ENCODE measurements at places on chromosomes 4 and X. TPM values are rescaled to one million over a fixed set of nuclear protein-coding genes. Genes with fewer than 3 reads are reported as not detected.

- no peak overlapping the region for H3K27ac ChIP-seq
- no peaks in the 10 kb centered on the region for H3K4me1 ChIP-seq
- no peak for DNase-seq
Observed at GRCh38 chr4:93831716-93832496, 3.4 kb downstream of the ATOH1 start.

DNA sequence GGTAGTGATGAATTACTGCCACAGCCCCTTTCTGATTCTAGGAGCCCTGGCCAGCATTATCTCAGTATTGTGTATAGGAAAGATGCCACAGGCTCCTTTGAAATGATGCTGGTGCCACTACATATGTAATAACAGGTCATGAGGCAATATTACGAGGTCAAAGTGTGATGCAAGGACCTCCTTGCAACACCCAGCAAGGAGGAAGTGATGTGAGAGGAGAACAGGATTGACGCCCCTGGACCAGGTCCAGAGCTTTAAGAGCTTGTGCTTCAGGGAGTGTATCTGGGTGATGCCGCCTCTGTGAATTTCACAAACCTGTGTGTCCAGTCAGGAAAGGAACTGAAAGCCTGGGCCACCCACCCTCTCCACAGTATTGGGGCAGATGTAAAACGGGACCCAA lies 261.8 kb downstream of the MID1IP1 start:
- no peak for DNase-seq
- H3K4me3 ChIP-seq = no peak overlapping the region
- no peak overlapping the region for H3K27ac ChIP-seq

GRCh38 chr4:2860391-2861348 lies 17.0 kb downstream of the ADD1 start:
- DNase-seq = no peak
- peak overlapping the region; percentile 16 for H3K27ac ChIP-seq
- H3K4me3 ChIP-seq = no peak overlapping the region
- H3K4me1 ChIP-seq = peaks cover 51% of the 10 kb centered on the region
- no peaks in the 10 kb centered on the region for H3K36me3 ChIP-seq
- no peaks in the 10 kb centered on the region for H3K27me3 ChIP-seq

DNA sequence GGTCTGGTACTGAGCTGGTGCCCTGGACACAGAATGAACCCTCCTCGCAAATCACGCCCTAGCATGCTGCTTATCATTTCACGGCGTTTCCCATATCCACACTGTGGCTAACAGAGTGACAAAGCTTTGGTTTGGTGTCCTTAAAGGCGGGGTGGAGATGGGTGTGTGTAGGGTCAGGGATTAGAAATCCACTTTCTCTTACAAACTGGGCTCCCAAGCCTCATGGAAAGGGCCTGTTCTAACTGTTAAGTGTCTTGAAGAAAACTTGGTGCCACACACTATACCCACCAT lies 735 bp upstream of the CHRDL1 start:
- no peaks in the 10 kb centered on the region for H3K4me1 ChIP-seq
- H3K36me3 ChIP-seq = no peaks in the 10 kb centered on the region
- no peak overlapping the region for H3K4me3 ChIP-seq
- DNase-seq = no peak
- no peak overlapping the region for H3K27ac ChIP-seq

DNA sequence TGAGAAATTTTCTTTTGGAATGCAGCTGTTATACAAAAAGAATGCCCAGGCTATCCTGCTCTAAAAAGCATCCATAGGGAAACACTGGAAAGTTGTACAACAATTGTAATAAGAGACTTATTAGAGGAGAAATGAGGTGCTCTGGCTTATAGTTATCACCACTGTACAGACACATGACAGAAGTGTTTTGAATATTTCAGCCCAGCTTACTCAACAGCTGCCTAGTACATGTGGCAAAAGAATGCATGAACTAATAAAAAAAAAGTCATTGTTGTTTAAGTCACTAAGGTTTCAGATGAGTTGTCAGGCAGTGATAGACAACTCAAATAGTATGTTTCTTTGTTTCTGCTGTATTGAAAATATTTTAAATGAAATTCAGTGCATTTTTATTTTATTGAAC lies 307.7 kb downstream of the GPM6A start:
- no peaks in the 10 kb centered on the region for H3K4me1 ChIP-seq
- no peak overlapping the region for H3K27ac ChIP-seq
- no peaks in the 10 kb centered on the region for H3K27me3 ChIP-seq

GRCh38 chr4:150325872-150326271 lies 247.6 kb downstream of the DCLK2 start:
- H3K4me3 ChIP-seq = no peak overlapping the region
- H3K4me1 ChIP-seq = no peaks in the 10 kb centered on the region
- no peaks in the 10 kb centered on the region for H3K36me3 ChIP-seq
- no peaks in the 10 kb centered on the region for H3K27me3 ChIP-seq

- no peaks in the 10 kb centered on the region for H3K36me3 ChIP-seq
- no peak for DNase-seq
- peaks cover 18% of the 10 kb centered on the region for H3K4me1 ChIP-seq
Observed at GRCh38 chr4:76016393-76016792, 6.9 kb downstream of the CXCL10 start.

DNA sequence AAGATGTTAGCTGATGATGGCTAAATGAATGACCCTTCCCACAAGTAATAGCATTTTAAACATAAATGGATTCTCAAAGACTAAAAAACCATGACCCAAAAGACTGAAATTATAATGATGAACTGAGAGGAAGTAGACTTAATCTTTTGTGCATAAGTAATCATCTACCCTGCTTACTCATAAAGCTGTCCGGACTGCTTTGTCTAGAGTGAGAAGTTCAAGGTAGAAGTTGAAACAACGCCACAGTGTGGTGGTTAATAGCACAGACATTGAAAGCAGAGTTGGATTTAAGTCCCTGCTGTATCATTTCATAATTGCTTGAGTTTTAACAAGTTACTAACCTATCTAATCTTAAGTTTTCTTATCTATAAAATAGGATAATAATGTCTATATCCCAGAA lies 346.6 kb downstream of the CENPC start:
- H3K4me1 ChIP-seq = no peaks in the 10 kb centered on the region
- H3K36me3 ChIP-seq = no peaks in the 10 kb centered on the region
- H3K27ac ChIP-seq = no peak overlapping the region
- H3K4me3 ChIP-seq = no peak overlapping the region

- H3K4me3 ChIP-seq = no peak overlapping the region
- H3K36me3 ChIP-seq = no peaks in the 10 kb centered on the region
- DNase-seq = no peak
- no peaks in the 10 kb centered on the region for H3K4me1 ChIP-seq
- H3K27ac ChIP-seq = no peak overlapping the region
Observed at GRCh38 chr4:152680988-152681603, 1.3 kb upstream of the TMEM154 start.

DNA sequence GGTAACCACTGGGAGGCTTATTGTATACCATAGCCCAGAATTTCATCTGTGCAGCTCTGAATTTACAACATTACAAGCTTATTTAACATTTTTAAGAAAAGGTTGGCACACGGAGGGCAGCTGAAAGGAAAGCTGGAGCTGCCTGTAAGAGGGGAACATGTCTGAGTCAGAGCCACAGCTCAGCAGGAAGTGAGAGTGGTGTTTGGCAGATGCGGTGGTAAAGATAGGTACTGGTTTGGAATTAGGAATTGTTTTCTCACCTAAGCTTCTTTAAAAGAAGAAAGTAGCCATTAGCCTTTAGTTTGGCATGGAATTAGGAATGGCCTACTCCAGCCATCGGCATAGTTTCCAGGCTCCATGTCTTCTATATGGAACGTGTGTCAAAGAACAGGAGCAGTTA lies 172.5 kb upstream of the ANXA3 start:
- no peak overlapping the region for H3K4me3 ChIP-seq
- no peaks in the 10 kb centered on the region for H3K4me1 ChIP-seq
- no peak for DNase-seq
- H3K27me3 ChIP-seq = no peaks in the 10 kb centered on the region

- no peak for DNase-seq
- H3K27me3 ChIP-seq = no peaks in the 10 kb centered on the region
- no peak overlapping the region for H3K27ac ChIP-seq
Observed at GRCh38 chrX:46178763-46179162, 366.5 kb downstream of the ZNF674 start.

- H3K4me3 ChIP-seq = no peak overlapping the region
- no peaks in the 10 kb centered on the region for H3K4me1 ChIP-seq
- H3K36me3 ChIP-seq = no peaks in the 10 kb centered on the region
- no peak overlapping the region for H3K27ac ChIP-seq
- DNase-seq = no peak
Observed at GRCh38 chrX:97616883-97617530, 733.3 kb downstream of the RPA4 start.

GRCh38 chr4:66906314-66906713 lies 639.0 kb downstream of the CENPC start:
- DNase-seq = no peak
- no peaks in the 10 kb centered on the region for H3K4me1 ChIP-seq
- no peaks in the 10 kb centered on the region for H3K27me3 ChIP-seq
- H3K4me3 ChIP-seq = no peak overlapping the region
- H3K36me3 ChIP-seq = no peaks in the 10 kb centered on the region

DNA sequence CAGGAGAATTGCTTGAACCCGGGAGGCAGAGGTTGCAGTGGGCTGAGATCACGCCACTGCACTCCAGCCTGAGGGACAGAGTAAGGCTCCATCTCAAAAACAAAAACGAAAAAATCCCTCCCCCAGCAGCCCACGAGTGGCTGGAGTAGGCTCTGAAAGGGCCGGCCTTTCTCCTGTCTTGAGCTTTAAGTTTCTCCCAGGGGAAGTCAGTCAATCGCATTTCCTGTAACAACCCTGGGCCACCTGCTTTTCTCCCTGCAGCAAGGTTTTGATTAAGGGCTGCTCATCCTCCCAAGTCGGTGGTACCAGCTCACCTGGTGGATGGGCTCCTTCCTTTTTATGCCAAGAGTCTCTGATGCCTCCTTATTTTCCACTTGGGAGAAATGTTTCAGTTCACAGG lies 2.0 kb upstream of the NYX start:
- no peaks in the 10 kb centered on the region for H3K36me3 ChIP-seq
- no peak for DNase-seq
- no peak overlapping the region for H3K27ac ChIP-seq
- no peak overlapping the region for H3K4me3 ChIP-seq

GRCh38 chrX:153927922-153928760 lies 2.1 kb upstream of the ARHGAP4 start:
- H3K36me3 ChIP-seq = no peaks in the 10 kb centered on the region
- no peaks in the 10 kb centered on the region for H3K27me3 ChIP-seq
- H3K27ac ChIP-seq = peak overlapping the region; percentile 84
- peak overlapping the region; percentile 75 for H3K4me3 ChIP-seq

- no peak overlapping the region for H3K4me3 ChIP-seq
- H3K4me1 ChIP-seq = no peaks in the 10 kb centered on the region
- H3K36me3 ChIP-seq = no peaks in the 10 kb centered on the region
- no peak for DNase-seq
- no peaks in the 10 kb centered on the region for H3K27me3 ChIP-seq
- H3K27ac ChIP-seq = no peak overlapping the region
Observed at GRCh38 chr4:140869446-140869845, 113.3 kb upstream of the TBC1D9 start.

- no peak overlapping the region for H3K27ac ChIP-seq
- no peak for DNase-seq
- no peaks in the 10 kb centered on the region for H3K36me3 ChIP-seq
Observed at GRCh38 chr4:172776203-172776861, 392.3 kb upstream of the GALNT7 start.

DNA sequence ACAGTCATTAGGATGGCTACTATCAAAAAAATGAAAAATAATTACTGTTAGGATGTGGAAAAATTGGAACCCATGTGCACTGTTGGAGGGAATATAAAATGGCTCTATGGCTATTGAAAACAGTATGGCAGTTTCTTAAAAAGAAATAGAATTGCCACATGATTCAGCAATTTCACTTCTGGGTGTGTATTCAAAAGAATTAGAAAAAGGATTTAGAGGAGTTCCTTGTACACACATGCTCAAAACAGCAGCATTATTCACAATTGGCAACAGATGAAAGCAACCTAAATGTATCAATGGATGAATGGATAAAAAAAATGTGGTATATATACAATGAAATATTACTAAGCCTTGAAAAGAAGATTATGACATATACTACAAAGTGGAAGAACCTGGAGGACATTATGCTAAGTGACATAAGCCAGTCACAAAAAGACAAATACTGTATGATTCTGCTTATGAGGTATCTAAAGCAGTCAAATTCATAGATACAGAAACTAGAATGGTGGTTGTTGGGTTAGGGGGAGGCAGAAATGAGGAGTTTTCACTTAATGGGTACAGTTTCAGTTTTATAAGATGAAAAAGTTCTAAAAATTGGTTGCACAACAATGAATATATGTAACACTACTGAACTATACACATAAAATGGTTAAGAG lies 123.2 kb downstream of the ELOVL6 start:
- H3K4me1 ChIP-seq = peaks cover 14% of the 10 kb centered on the region
- no peaks in the 10 kb centered on the region for H3K36me3 ChIP-seq

GRCh38 chr4:140996766-140997165 lies 136.5 kb downstream of the RNF150 start:
- H3K27ac ChIP-seq = no peak overlapping the region
- no peaks in the 10 kb centered on the region for H3K36me3 ChIP-seq
- no peak overlapping the region for H3K4me3 ChIP-seq
- no peaks in the 10 kb centered on the region for H3K4me1 ChIP-seq
- DNase-seq = no peak
- no peaks in the 10 kb centered on the region for H3K27me3 ChIP-seq

GRCh38 chr4:40414673-40415072 lies 79.5 kb downstream of the CHRNA9 start:
- H3K36me3 ChIP-seq = no peaks in the 10 kb centered on the region
- no peak overlapping the region for H3K27ac ChIP-seq
- H3K4me1 ChIP-seq = peaks cover 31% of the 10 kb centered on the region
- H3K4me3 ChIP-seq = no peak overlapping the region
- DNase-seq = no peak
- no peaks in the 10 kb centered on the region for H3K27me3 ChIP-seq

- no peaks in the 10 kb centered on the region for H3K27me3 ChIP-seq
- no peaks in the 10 kb centered on the region for H3K36me3 ChIP-seq
- H3K4me3 ChIP-seq = no peak overlapping the region
- H3K4me1 ChIP-seq = peaks cover 63% of the 10 kb centered on the region
Observed at GRCh38 chr4:51851090-51851936, 8.4 kb downstream of the DCUN1D4 start.

DNA sequence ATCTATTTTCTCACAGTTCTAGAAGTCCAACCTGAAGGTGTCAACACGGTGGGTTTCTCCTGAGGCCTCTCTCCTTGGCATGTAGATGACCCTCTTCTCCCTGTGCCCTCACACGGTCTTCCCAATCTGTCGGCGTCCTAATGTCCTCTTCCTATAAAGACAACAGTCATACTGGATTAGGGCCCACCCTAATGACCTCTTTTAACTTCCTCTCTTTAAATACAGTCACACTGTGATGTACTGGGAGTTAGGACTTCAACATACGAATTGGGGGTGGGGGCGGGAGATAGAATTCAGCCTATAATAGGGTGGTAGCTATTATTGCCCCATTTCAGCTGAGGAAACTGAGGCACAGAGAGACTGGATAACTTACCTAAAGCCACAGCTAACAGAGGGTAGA lies 70.2 kb downstream of the SMIM20 start:
- H3K27ac ChIP-seq = no peak overlapping the region
- no peaks in the 10 kb centered on the region for H3K36me3 ChIP-seq
- H3K27me3 ChIP-seq = no peaks in the 10 kb centered on the region
- no peak for DNase-seq

RPS3A gene
- total RNA-seq = 513 TPM

SORBS2 gene
- 111 TPM for total RNA-seq

CT55 gene
- total RNA-seq = not detected

ARR3 gene
- total RNA-seq = not detected

RHOH gene
- 0.70 TPM for total RNA-seq

MAGEC1 gene
- not detected for total RNA-seq
